Caki2 (cell line): ENCODE measurements at places on chromosomes 2 and 18.

DNA sequence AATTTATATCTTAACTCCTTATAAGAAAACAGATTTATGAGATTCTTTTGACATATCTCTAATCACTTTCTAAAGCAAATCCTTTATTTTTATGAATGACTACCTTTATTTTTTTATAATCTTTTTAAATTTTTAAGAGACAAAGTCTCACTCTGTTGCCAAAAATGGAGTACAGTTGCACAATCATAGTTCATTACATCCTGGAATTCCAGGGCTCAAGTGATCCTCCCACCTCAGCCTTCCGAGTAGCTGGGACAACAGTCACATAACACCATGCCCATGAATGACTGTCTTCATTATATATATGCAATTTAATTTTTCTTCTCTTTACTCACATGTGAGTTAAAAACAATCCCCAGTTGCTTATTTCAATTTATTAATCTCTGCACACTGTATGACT lies 21.7 kb downstream of the ACADL start:
- DNase-seq: no peak

DNA sequence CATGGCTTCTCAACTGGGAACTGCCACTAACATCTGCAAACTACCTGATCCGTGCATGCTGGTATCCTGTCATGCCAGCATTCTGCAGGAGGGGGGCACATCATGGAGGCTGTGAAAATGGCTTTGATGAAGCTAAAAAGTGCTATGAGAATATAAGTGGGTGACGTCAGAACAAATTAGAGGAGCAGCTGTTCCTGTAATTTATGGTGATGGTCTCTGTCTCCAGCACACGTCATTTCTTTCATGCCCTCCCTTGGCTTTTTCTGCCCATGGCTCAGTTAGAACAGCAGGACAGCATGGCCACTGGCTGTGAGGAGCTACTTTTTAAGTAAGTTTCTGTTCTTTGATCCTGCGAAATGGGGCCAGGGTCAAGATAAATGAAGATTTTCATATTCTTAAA lies 466.3 kb downstream of the THSD7B start:
- no peak for DNase-seq

GRCh38 chr2:131058920-131059319 lies 34.3 kb downstream of the FAM168B start:
- DNase-seq: no peak

GRCh38 chr2:37412231-37412630 lies 67.8 kb downstream of the QPCT start:
- DNase-seq: no peak

- no peak for DNase-seq
These were observed 289.6 kb downstream of the SOCS6 start for GRCh38 chr18:70578480-70578879.

- DNase-seq: no peak
These were observed 124.3 kb downstream of the GLI2 start for GRCh38 chr2:120859814-120860578.

- no peak for DNase-seq
These were observed 61.3 kb upstream of the MYT1L start for GRCh38 chr2:2392332-2392731.

DNA sequence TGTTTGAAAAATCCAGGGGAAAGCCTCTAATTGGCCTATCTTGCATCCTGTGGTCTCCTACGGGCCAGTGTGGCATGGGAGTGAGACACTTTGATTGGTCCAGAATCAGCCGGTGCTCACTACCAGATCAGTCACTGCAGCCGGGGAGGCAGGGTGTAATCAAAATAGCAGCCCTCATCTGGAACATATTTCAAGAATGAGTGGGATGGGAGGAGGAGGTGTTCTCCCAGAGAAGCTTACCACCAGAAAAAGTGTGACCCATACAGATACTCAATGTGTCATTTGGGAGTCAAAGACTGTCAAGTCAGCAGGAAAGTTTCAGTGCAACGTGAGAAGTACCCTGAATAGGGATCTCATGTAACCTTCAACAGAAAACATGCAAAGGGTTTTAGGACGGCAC lies 393.9 kb upstream of the SLC14A2 start:
- no peak for DNase-seq

- peak; percentile 60 for DNase-seq
These were observed 57.1 kb downstream of the RMDN2 start for GRCh38 chr2:37982147-37982582.

DNA sequence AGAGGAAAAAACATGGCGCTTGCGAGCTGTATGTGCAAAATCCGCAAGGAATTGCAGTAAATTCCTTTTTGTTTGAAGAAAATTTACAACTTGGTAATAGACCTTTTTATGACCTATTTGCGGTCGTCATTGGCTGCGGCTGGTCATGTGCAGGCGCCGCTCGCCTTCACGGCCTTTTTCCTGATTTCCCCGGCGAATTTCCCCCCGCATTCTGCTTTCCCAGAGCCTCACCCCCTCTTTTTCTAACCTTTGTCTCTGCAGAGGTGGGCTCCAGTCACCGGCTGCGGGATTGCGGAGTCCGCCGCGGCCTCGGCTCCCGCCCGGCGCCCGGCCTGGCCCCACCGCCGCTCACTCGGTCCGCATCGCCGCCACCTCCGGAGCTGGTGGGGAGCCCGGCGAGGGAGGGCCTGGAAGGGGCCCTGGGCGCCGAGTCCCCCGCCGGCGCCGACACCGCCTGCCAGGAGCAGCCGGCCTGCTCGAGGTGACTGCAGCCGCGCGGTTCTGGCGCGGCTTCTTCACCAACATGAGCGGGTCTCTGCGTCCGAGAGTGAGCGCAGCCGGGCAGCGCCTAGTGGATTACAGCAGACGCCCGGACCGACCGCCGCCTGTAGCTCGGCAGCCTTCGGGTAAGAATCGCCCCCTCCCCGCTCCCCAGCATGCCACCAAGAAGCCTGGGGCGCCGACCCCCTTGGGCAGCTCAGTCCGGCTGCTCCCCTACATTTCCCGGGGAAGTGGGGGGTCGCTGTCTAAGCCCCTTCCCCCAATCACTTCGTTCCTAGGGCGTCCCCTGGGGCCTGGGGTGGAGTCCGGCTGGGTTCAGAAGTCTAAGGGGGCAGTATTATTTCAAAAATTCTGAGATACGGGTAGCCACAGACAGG lies 7.1 kb downstream of the HOXD8 start:
- peak; percentile 69 for DNase-seq

- no peak for DNase-seq
These were observed 16.4 kb upstream of the TMEM18 start for GRCh38 chr2:693606-694005.

DNA sequence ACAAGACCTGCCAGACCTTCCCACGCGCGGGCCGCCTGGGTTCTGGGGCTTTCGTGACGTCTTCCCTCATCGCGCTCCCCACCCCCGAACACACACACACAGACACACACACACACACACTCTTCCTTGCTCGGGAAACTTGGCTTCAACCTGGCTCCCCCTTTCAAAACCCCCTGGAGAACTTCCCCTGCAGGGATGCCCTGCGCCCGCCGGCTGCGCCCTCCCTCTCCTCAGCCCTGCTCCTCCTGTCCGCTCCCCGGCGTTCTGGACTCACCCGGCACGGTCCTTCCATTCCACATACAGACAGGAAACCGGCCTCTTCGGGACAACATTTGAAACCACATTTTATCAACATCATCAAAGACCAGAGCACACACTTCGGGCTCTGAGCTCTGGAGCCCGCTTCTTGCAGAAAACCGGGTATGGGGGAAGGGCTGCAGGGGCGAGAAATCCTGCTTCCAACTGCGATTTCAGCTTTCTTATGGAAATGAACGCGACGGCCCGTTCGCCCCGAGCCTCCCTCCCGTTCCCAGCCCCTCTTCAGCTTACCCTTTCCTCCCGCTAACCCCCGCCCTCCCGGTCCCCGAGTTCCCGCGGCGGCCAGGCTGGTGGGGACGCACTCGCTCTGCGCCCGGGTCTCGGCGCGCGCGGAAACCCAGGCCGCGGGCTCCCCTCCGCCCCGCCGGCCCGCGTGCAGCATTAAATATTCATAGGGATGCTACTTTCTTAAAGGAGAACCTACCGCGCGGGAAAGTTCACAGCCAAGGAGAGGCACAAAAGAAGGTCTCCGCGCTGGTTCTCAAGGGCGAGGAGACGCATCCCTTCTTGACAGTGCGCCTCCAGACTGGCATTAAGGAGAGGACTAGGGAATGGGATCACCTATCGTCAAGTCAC lies 18.3 kb downstream of the POU3F3 start:
- peak; percentile 46 for DNase-seq

DNA sequence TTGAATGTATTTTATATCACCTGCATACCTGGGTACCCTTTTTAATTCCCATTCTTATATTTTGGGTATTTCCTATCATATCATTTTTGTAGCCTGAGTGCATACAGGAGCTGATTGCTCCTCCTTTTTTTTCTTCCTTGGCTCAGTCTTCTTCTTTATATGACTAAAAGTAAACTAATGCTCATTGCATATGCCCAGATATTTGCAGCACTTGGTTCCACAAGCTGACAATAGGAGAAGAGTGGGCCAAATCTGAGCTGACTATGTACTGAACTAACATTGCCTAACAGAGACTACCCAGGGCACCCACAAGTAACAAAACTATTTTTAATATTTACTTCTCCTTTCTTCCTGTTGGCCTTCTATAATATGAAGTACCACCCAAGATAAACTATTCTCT lies 131.7 kb upstream of the SPOPL start:
- DNase-seq: no peak

- DNase-seq: no peak
These were observed 6.4 kb downstream of the CD207 start for GRCh38 chr2:70828914-70829824.

- DNase-seq: no peak
These were observed 893.3 kb upstream of the TMEFF2 start for GRCh38 chr2:193088026-193088425.

DNA sequence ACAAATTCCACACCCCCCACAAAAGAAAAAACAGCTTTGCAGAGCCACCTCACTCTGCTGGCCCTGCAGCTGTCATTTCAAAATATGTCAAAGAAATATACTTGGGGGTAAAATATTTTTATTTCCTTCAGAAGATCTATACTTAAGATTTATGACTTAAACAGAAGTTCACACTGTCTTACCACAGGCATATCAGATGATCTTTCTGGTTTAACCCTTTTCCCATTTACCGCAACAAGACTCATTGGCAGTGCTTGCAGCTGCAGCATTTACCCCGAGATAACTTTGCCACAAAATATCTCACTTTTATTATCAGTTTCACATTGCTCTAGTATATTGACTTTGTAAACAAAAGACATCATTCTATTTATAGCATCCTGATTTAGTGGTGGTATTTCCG lies 21.6 kb upstream of the SLC35G4 start:
- DNase-seq: no peak

- no peak for DNase-seq
These were observed 17.2 kb downstream of the MAL start for GRCh38 chr2:95042472-95043271.

- no peak for DNase-seq
These were observed 140.1 kb upstream of the ASB18 start for GRCh38 chr2:236404346-236404745.

DNA sequence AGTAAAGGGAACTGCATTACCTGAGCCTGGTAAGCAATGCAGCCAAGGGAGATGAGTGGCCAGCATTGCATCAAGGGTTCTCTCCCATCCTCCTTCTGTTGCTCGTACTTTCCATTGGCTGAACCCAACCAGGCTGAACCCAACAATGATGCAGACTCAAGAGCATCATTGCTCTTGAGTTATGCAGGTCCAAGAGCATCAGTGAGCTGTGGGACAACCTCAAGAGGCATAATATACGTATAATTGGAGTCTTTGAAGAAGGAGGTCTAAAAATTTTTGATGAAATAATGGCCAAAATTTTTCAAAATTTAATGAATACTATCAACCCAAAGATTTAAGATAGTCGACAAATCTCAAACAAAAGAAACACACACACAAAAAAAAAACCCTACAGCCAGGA lies 213.0 kb downstream of the RNF152 start:
- DNase-seq: no peak

DNA sequence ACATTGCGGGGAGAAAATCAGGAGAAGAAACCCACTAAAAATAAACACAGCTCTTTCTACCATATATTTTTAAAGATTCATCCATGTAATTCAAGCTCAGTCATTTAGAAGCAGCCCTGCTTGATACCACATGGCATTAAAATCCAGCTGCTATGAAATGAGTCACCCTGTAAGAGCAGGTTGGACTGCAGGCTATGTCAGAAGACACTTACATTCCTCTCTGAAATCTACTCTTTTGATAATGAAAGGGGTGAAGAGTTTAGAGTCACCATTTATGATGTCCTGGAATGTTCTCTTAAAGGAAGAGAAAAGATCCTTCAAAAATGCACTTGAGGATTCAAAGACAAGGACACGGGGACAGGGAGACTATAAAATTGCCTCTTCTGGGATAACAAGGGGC lies 100.6 kb upstream of the APCDD1 start:
- DNase-seq: no peak

GRCh38 chr18:21911551-21911950 lies 171.0 kb downstream of the MIB1 start:
- no peak for DNase-seq

GRCh38 chr18:35938158-35938557 lies 34.3 kb upstream of the RMP24 start:
- peak; percentile 16 for DNase-seq
